Endothelial cell (in vitro differentiated cells): ENCODE measurements at places on chromosomes 2 and 18.

GRCh38 chr18:24475926-24476589 is 15.6 kb downstream of the HRH4 start:
- DNase-seq, result no peak

DNA sequence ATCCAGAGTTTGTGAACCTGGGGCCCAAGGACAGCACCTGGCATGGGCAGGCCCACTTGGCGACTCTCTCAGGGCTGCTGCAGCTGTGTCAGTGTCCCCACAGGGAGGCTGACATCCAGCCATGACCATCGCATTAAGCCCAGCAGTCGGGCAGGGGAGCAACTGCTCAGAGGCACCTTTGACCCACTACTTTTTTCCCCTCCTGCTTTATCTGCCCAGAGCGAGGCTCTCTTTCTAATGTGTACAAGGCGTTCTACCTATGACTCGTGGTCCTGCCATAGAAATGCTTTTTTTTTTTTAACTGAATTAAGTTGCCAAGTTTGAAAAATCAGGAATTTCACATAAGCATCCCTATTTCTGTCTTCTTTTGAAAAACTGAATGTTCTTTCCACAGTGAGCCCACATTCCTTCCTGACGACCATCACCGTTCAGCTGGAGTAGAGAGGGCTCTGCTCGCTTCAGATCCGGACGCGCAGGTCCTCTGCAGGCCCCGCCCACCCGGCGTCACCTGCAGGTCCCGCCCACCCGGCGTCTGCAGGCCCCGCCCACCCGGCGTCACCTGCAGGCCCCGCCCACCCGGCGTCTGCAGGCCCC is 403 bp upstream of the CLUL1 start:
- no peak for DNase-seq

- DNase-seq, result no peak
These were observed 70.9 kb downstream of the TMEFF2 start for GRCh38 chr2:192123847-192124246.

GRCh38 chr2:239157771-239158170 is 243.0 kb downstream of the HDAC4 start:
- peak; percentile 44 for DNase-seq

DNA sequence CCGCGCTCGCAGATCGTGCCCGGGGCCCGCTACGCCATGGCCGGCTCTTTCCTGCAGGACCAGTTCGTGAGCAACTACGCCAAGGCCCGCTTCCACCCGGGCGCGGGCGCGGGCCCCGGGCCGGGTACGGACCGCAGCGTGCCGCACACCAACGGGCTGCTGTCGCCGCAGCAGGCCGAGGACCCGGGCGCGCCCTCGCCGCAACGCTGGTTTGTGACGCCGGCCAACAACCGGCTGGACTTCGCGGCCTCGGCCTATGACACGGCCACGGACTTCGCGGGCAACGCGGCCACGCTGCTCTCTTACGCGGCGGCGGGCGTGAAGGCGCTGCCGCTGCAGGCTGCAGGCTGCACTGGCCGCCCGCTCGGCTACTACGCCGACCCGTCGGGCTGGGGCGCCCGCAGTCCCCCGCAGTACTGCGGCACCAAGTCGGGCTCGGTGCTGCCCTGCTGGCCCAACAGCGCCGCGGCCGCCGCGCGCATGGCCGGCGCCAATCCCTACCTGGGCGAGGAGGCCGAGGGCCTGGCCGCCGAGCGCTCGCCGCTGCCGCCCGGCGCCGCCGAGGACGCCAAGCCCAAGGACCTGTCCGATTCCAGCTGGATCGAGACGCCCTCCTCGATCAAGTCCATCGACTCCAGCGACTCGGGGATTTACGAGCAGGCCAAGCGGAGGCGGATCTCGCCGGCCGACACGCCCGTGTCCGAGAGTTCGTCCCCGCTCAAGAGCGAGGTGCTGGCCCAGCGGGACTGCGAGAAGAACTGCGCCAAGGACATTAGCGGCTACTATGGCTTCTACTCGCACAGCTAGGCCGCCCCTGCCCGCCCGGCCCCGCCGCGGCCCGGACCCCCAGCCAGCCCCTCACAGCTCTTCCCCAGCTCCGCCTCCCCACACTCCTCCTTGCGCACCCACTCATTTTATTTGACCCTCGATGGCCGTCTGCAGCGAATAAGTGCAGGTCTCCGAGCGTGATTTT is 7.6 kb downstream of the TBR1 start:
- peak; percentile 42 for DNase-seq
